Foreskin keratinocyte (primary cell): ENCODE measurements at places on chromosomes 16 and 17. TPM values are rescaled to one million over a fixed set of nuclear protein-coding genes. Genes with fewer than 3 reads are reported as not detected.

DNA sequence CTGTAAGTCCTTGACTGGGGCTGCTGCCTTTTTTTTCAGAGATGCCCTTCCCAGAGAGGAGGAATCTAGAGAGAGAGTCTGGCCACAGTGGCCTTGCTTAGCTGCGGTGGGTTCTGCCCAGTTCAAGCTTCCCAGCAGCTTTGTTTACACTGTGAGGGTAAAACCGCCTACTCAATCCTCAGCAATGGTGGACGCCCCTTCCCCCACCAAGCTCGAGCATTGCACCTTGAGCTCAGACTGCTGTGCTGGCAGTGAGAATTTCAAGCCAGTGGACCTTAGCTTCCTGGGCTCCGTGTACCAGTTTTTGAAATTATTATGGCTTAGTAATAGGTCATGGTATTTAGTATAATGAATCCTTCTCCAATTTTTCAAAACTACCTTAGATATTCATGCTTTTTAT, 395.4 kb downstream of the NPIPA7 start:
- no peak for DNase-seq

DNA sequence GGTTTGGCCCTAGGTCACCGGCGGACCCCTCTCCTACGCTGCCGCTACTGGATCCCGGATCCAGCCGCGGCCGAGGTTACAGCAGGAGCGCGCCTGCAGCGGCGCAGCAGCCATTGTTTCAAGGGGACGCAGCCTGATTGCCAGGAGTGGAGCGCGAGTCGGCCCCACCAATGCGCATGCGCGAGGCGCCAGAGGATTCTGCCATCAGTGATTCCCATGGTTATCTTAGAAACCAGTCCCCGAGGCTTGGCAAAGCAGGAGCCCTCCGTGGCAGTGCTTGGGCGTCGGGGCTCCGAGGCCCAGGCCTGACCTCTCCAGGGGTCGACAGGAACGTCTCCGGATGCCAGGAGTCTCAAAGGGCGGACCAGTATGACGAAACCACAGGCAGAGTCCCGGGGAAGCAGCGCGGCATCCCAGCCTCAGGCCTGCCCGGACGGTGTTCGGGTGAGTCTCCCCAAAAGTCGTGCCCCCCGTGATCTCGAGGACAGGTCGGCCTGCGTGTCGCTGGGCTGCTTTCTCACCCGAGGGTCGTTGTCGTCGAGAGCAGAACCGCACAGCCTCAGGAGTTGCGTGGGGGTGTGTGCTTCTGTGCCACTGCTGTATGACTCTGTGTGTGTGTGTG, 608.5 kb downstream of the KCNJ18 start:
- DNase-seq = no peak

- no peak for DNase-seq
These were observed 273.4 kb downstream of the CPPED1 start for GRCh38 chr16:12530302-12530701.

DNA sequence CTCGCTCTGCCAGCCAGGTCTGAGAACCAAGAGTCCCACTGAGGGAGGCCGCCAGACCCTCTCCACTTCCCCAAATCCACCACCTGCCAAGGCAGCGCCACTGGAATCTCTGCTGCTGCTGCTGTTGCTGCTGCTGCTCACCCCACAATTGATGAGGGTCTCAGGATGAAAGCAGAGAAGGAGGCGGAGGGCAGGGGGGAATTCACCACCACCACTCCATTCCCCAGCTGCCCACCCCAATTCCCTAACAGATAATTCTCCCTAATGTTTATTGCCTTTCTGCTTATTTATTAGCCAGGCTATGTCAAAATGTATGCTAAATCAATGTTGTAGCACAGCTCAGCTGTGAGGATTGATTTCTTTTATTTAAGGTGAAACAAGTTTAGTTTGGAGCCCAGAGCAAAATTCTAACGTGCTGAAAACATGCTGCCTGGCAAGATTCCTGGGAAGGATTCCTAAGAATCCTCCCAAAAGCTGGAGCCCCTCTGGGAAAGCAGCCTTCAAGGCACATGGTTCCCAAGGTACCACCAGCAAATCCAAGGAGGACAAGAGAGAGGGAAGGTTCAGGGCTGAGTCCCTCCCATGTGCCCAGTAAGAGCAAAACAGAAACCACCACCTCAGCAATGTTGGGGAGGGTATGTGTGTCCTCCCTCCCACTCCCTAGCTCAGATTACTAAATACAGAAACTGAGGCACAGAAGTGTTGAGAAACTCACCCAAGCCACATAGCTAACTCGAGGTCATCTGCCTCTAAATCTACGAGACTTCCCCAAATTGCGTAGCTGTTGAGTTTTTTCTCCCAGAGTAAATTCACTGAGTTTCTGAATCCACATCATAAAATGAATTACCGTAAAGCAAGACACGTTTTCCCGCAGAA, 12.2 kb upstream of the CDH5 start:
- no peak for DNase-seq

DNA sequence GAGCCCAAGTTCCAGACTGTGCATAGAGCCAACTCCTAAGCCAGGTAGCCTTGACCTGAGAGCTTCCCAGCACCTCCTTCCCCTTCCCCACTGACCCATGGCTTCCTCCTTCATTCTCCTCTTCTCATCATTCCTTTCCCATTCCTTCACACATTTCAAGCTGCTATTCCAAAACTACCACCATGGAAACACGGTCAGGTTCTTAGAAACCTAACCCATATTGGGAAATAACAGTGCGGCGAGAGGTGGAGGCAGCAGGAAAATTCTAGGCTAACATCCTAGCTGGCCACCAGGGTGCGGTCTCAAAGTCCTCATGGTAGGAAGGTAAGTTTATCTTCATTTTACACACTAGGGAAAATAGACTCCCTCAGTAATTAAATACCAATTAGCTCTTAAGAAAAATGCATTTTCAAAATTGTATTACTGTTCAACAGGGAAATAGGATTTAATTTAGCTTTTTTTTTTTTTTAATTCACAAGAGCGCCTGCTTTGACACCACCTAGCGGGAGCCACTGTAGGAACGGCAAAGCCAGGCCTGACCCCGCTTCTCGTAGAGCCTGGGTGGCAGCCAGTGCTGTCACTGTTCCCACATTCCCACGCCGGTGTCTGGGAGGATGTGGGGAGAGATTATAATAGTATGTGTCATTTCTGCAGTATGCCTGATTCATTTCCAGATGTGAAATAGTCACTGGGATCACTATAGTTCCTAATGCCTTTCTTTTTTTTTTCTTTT, 14.0 kb upstream of the SPHK1 start:
- peak; percentile 92 for DNase-seq

GRCh38 chr16:53090591-53091411, 36.0 kb downstream of the CHD9 start:
- no peak for DNase-seq

DNA sequence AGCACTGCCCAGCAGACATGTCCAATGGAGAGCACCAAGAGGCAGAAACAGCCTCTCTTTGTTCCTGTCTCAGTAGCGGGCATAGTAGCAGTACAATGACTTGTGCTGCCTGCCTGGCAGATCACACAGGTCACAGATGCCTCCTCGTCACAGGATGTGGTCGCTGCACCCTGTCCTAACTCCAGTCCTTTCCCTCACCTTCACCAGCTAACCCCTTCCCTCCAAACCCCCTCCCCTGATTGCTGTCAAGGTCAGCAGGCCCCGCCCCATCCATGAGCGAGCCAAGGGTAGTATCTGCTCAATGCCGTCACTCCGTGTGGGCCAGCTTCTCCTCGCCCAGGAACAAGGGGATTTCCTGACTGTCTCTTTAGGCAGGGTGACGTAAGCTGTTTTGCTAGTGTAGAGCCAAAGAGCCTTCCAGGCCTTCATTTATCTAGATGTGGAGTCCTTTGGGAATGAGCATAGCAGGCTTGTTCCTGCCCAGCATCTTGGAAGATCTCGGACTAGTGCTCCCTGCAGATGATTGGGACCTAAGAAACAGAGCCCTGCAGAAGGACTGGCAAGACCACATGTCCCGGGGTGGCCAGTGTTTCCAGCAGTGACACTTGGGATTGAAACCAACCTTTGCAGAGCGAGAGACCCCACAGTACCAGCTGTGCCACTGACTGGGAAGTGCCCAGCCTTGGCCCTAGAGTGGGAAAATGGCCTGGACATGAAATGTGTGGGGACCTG, 75.9 kb upstream of the TNRC6C start:
- no peak for DNase-seq

Gene KCNH6
- polyA plus RNA-seq = not detected in 2 replicates

Gene TM4SF5
- not detected in 2 replicates for polyA plus RNA-seq
